ENCODE measurements at places on chromosomes 4 and X.

GRCh38 chrX:71256051-71256450 lies 2.1 kb upstream of the ZMYM3 start:
- no peak for DNase-seq

DNA sequence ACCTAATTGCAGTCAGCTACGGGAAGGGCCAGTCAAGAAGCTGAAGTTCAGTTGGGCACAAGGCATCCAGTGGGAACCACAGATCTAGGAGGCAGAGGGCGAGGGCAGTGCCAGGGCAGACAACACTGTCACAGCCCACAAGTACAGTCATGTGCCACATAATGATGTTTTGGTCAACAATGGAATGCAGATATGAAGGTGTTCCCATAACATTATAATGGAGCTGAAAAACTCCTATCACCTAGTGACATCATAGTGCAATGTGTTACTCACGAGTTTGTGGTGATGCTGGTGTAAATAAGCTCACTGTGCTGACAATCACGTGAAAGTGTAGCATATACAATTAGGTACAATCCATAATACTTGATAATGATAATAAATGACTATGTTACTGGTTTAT lies 4.5 kb upstream of the TMEM255A start:
- no peak for DNase-seq

- no peak for DNase-seq
Measured at GRCh38 chrX:63514569-63515080, 163.5 kb upstream of the SPIN4 start.

- no peak for DNase-seq
Measured at GRCh38 chrX:40040686-40041461, 56.9 kb downstream of the BCOR start.

GRCh38 chr4:88107406-88108107 lies 50.9 kb downstream of the ABCG2 start:
- DNase-seq = no peak

GRCh38 chrX:8879750-8880149 lies 78.6 kb upstream of the FAM9A start:
- DNase-seq = peak; percentile 28

DNA sequence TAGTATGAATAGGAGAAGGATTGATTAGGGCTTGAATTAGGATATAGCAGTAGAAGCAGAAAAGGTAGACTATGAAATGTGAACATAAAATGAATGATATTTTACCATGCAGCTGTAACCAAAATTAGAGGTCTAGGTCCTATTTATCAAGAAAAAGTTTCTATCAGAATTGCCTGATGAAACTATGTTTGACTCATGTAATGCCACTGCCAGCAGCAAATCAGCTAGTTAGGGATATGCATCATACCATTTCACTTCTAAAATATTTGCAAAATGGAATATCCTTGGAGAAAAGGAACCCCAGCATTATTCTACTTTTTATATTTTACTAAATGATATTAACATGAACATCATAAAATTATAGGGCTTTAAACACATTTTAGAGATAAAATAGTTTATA lies 188.4 kb downstream of the WDFY3 start:
- DNase-seq = no peak

DNA sequence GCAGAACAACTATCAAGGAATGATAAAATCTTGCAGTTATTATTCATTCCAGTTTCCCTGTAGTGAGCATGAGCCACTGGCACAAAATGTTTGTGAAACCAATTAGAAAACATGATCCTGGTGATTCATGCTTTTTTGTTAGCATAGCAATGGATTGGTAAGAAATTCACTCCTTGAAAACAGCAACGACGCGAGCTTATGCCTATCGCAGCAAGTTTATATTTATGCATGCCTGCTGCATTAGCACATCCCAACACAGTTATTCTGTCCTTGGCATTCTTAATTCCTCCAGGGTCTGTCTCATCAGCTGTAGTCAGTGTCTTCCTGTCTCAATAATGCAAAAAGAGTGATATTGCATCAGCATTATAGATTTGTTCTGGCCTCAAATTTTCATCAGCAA lies 975.9 kb downstream of the STIM2 start:
- DNase-seq = no peak

DNA sequence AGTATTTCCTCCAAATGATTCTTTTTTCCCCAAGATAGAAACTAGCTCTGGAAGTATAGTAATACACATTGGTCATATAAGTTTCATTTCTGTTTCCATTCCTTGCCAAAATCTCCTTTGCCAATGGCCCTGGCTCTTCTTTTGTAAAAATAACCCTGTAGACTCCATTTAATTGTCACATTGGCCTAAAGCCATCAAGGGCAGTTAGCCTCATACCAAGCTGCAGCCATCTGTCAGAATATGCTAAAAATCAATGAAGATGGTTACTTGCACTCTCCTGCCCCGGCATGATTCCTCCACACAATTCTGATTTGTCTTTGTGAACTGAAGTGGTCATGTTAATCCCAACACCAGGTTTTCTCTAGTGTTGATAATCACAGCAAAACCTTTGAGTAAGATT lies 380.5 kb downstream of the SH2D1A start:
- no peak for DNase-seq

DNA sequence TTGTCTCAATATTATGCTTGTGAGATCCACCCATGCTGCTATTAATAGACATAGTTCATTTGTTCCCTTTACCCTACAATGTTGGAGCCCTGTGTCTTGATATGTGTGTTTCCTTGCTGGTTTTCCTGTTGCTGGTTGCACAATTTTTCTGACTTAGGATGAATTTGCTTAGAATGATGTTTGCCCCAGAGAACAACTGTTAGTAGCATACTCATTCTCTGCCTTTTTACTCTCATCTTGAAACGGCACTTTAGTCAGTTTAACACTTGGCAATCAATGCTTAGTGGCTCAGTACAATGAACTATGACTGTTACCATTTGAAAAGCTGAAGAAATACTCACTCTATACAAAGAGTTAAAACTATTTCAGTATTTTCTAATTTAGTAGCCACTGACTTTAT lies 158.8 kb upstream of the NDST4 start:
- no peak for DNase-seq

DNA sequence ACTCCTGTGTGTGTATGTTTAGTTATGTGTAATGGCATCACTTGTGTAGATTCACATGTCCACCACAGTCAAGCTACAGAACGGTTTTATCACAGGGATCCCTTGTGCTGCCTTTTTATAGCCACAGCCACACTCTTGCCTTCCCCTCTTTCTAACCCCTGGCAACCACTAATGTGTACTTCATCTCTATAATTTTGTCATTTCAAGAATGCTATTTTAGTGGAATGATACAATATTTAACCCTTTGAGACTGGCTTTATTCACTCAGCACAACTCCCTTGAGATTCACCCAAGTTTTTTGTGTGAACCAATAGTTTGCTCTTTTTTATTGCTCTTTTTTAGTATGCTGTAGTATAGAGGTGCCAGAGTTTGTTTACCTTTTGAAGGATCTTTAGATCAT lies 112.1 kb downstream of the CDKL5 start:
- no peak for DNase-seq

DNA sequence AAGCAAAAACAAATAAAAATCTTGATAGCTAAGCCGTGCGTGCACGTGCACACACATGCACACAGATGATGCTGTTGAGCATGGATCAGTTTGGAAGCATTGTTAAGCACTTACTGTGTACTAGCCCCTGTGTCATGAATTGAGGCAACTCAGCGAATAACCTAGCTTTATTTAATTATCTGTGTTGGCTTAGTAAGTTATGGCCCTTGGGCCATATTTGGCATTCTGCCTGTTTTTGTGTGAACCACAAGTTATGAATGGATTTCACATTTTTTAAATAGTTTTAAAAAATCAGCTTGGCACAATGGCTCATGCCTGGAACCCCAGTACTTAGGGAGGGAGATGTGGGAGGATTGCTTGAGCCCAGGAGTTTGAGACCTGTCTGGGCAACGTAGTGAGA lies 113.6 kb upstream of the CBLL2 start:
- DNase-seq = no peak

DNA sequence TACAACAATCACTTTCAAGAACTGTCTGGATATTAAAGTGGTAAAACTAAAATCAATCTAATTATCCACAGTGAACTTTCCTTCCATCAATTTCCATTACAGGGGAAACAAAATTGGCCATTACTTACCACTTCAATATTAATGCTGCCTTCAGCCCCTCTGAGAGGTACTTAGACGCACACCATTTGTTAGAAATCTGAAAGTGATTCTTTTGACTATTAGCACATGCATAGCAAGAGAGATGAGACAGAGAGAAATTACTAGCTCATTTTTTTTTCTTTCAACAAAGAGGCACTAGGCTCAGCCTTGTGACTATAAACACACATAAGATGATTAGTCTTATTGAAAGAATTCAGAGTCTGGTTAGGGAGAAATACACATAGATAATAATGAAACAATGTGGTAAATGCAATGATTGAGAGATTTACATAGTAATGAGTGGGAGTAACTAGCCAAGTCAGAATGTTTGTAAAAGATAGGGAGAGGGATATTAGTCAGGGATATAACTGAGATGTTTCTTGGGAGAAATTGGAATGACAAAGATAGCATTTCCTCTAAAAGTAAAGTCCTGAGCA lies 93.3 kb downstream of the YIPF7 start:
- DNase-seq = no peak

DNA sequence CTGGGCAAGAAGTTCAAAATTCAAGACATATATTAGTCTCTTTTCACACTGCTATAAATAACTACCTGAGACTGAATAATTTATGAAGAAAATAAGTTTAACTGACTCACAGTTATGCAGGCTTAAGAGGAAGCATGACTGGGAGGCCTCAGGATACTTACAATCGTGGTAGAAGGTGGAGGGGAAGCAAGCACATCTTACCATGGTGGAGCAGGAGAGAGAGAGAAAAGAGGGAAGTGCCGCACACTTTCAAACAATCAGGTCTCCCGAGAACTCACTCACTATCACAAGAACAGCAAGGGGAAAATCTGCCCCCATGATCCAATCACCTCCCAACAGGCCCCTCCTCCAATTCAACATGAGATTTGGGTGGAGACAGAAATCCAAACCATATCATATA lies 273.3 kb upstream of the RASGEF1B start:
- no peak for DNase-seq

DNA sequence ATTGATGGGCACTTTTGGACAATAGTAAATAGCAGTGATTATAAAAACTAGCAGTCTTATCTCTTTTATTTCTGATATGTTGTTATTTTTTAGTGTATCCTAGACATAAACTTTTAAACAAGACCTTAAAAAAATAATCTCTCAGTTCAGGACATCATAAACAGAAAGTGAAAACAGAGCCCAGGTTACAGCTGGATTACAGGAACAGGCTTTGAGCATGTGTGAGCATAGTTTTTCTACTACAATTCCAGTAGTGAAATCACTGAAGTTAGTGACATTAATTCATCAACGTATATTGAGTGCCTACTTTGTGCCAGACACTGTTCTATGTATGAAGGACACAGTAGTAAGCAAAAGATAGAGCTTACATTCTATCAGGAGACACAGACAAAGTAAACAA lies 16.9 kb downstream of the TRIM75 start:
- no peak for DNase-seq

- no peak for DNase-seq
Measured at GRCh38 chr4:52312722-52313121, 261.6 kb downstream of the SPATA18 start.

GRCh38 chr4:3022112-3022511 lies 52.2 kb downstream of the HTT-AS start:
- no peak for DNase-seq

DNA sequence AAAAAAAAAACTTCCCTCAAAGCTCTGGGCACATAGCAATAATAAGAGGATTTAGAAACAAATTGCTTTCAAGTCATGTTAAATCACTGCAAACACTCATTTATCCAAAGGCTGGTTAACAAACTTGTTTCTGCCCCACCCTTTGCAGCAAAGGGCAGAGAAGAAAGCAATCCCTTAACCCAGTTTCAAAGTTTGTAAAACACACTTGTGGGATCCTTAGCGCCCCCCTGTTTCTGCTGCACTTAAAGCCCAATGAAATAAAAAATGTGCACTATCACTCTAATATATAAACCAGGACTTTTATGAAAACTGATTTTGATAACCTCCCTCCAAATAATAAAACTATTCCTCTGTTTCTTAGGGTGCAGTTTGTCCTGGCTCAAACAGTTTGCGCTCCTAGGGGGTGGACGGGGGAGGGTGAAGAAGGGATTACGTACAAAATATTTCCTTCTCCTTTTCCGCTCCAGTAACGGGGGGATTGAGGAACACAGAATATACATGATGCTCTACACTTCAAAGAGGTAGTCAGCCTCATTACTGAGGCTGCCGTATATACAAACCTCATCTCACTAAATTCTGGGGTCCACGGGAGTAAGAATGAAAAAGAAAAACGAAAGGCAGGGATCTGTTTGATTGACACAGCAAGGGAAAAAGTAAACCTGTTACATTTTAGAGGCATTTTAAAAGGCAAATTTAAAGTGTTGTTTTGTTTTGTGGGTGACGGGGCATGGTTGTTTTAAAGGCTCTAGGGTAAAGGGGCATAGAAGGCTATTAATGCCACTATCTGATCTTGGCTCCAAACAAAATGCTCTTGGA lies 3.1 kb upstream of the PCDH10 start:
- DNase-seq = no peak

DNA sequence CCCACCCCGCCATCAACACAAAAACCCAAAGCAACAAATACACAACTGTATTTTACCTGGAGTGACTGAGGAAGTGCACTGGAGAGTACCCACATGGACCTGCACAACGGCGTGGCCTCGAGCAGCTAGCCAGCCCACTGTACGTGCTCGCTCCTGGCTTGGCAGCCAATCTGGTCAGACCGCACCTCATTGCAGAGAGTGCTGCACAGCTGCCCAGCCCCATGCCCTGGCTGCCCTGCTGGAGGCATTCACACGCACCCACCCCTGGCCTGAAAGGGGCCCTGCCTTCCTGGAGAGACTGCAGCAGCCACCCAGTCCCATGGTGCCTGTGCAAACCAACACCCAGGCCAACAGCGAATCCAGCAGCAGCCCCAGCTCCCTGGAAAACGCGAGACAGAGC lies 116.3 kb downstream of the GALNTL6 start:
- DNase-seq = no peak

DNA sequence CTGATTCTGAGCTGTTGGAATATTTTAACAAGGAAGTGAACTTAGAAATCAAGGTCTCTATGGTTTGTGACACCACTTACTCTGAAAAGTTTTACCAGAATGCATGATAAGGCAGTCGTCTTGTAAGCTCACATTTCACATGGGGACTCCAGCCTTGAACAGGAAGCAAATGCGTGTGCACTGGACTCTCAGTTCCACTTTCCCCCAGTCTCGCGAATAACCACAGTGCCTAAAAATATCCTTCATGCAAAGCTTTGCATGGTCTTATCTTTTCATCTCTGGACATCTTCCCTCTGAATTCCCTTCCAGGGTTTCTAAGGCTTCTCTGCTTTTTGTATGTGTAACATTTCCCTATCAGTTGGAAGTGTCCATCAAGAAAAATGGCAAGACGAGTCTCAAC lies 581.8 kb downstream of the NLGN4X start:
- no peak for DNase-seq

DNA sequence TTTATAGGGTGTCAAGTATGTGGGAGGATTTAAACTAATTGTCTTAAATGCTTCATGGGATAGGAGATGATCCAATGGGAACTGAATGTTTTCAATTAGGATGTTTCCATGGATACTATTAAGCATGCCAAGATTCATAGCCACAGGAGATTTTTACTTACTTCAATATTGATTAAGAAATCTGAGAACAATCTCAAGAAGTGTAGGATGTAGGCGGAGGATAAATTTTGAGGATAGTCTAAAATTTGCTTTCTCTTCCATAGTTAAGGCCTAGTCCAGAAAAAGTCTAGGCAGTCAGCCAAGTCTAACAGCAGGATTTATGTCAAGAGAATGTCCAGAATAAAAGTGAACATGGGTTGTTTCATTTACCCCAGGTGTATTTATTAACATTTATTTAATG lies 32.8 kb downstream of the REPS2 start:
- no peak for DNase-seq

All from neural progenitor cell (in vitro differentiated cells).